ENCODE measurements at places on chromosomes 11 and 22.

- H3K4me3 ChIP-seq, result no peak overlapping the region
- DNase-seq, result no peak
- H3K27ac ChIP-seq, result no peak overlapping the region
- H3K27me3 ChIP-seq, result no peaks in the 10 kb centered on the region
- H3K4me1 ChIP-seq, result no peaks in the 10 kb centered on the region
- H3K36me3 ChIP-seq, result no peaks in the 10 kb centered on the region
Observed at GRCh38 chr11:119919656-119920055, 190.7 kb upstream of the NECTIN1 start.

DNA sequence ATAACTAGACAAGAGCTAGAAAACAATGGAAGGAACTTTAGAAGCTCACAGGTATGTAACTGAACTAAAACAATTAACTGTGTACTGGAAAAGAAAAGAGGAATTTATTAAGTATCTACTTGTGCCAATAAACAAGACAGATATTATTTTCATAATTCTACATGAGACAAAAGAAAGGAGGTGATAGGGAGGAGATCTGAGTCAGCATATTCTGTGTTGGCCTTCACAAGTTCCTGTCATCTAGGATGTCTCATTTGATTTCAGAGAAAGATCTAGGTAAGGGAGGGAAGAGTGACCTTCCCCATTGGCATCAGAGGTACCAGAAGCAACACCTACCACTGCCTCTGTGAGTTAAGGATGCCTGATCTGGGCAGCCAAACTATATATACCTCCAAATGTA is 34.8 kb upstream of the TEAD1 start:
- H3K27me3 ChIP-seq, result no peaks in the 10 kb centered on the region
- no peak overlapping the region for H3K27ac ChIP-seq

GRCh38 chr11:16935518-16936302 is 78.5 kb downstream of the PLEKHA7 start:
- peak; percentile 6 for DNase-seq
- no peaks in the 10 kb centered on the region for H3K36me3 ChIP-seq
- no peak overlapping the region for H3K27ac ChIP-seq
- H3K27me3 ChIP-seq, result no peaks in the 10 kb centered on the region
- H3K4me1 ChIP-seq, result no peaks in the 10 kb centered on the region

GRCh38 chr11:106101370-106101769 is 23.9 kb downstream of the AASDHPPT start:
- H3K36me3 ChIP-seq, result peaks cover 5% of the 10 kb centered on the region
- no peak overlapping the region for H3K4me3 ChIP-seq
- H3K4me1 ChIP-seq, result no peaks in the 10 kb centered on the region

DNA sequence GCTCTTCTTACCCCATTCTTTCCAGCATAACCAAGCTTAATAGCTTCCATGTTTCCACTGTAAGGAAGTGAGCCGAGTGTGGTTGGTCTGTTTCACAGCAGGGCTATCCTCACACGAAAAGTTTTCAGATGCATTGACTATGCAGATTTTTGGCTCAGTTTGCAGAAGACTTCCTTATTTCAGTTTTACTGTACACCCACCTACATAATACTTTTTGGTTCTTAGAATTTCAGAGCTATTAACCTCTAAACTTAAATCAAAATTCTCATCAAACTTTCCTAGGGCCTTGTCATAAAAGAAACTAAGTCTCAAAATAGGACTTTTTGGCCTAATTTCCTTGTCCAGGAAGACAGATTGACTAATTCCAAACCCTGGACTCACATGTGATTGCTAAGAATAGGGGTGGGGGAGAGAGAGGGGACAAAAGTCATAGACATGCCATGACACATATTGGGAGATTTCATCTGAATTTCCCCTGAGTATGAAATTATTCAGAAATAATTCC is 7.3 kb upstream of the EHF start:
- no peak overlapping the region for H3K27ac ChIP-seq
- H3K27me3 ChIP-seq, result no peaks in the 10 kb centered on the region
- no peaks in the 10 kb centered on the region for H3K36me3 ChIP-seq
- H3K4me1 ChIP-seq, result no peaks in the 10 kb centered on the region
- no peak overlapping the region for H3K4me3 ChIP-seq
- DNase-seq, result no peak

GRCh38 chr11:110852921-110853490 is 140.8 kb upstream of the ARHGAP20 start:
- no peak for DNase-seq
- H3K27ac ChIP-seq, result no peak overlapping the region
- no peaks in the 10 kb centered on the region for H3K27me3 ChIP-seq
- no peaks in the 10 kb centered on the region for H3K4me1 ChIP-seq
- H3K4me3 ChIP-seq, result no peak overlapping the region
- H3K36me3 ChIP-seq, result no peaks in the 10 kb centered on the region

GRCh38 chr22:44291265-44291664 is 21.5 kb downstream of the SHISAL1 start:
- H3K27me3 ChIP-seq, result no peaks in the 10 kb centered on the region
- H3K27ac ChIP-seq, result no peak overlapping the region
- no peaks in the 10 kb centered on the region for H3K36me3 ChIP-seq
- no peak overlapping the region for H3K4me3 ChIP-seq

DNA sequence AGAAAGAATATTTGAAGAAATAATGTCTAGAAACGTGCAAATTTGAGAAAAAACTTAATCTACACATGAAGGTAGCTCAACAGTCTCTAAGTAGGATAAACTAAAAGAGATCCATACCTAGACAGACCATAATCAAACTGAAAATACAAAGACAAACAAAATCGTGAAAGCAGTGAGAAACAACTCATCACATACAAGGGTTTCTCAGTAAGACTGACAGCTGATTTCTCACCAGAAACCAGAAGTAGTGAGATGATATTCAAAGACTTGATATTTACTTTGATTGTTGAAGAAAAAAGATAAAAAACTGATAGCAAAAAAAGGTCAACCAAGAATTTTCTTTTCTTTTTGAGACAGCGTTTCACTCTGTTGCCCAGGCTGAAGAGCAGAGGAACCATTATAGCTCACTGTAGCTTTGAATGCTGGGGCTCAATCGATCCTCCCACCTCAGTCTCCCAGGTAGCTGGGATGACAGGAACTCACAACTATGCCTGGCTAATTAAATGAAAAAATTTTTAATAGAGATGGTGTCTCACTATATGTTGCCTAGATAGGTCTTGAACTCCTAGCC is 17.4 kb downstream of the NPAT start:
- H3K27ac ChIP-seq, result no peak overlapping the region
- H3K4me1 ChIP-seq, result no peaks in the 10 kb centered on the region
- no peak overlapping the region for H3K4me3 ChIP-seq
- DNase-seq, result no peak

DNA sequence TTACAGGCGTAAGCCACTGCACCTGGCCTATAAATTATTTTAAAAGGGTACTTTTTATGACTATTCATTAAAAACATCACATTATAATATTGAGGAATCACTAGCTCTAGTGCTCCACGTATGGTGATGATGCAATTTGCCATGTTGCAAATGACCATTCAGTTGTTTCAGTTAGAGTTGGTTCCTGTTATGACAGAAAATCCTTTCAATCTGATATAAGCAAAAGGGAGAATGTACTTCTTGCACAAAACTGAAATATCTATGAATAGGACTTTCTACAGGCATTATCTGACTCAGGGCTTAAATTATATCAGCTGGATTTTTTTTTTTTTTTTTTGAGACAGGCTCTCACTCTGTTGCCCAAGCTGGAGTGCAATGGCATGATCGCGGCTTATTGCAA is 45.6 kb upstream of the RRM1 start:
- DNase-seq, result no peak
- H3K36me3 ChIP-seq, result no peaks in the 10 kb centered on the region
- H3K27ac ChIP-seq, result no peak overlapping the region
- no peaks in the 10 kb centered on the region for H3K27me3 ChIP-seq
- H3K4me1 ChIP-seq, result no peaks in the 10 kb centered on the region

- DNase-seq, result no peak
- no peak overlapping the region for H3K27ac ChIP-seq
- no peaks in the 10 kb centered on the region for H3K27me3 ChIP-seq
- no peaks in the 10 kb centered on the region for H3K36me3 ChIP-seq
- H3K4me3 ChIP-seq, result no peak overlapping the region
Observed at GRCh38 chr11:99918761-99919160, 768.3 kb upstream of the ARHGAP42 start.

GRCh38 chr11:65290448-65291165 is 24.1 kb upstream of the CDC42EP2 start:
- no peak overlapping the region for H3K4me3 ChIP-seq
- H3K27ac ChIP-seq, result no peak overlapping the region
- H3K36me3 ChIP-seq, result peaks cover 79% of the 10 kb centered on the region
- H3K4me1 ChIP-seq, result no peaks in the 10 kb centered on the region

- no peaks in the 10 kb centered on the region for H3K27me3 ChIP-seq
- H3K27ac ChIP-seq, result no peak overlapping the region
- H3K36me3 ChIP-seq, result no peaks in the 10 kb centered on the region
Observed at GRCh38 chr11:70710601-70711000, 312.3 kb downstream of the CTTN start.

DNA sequence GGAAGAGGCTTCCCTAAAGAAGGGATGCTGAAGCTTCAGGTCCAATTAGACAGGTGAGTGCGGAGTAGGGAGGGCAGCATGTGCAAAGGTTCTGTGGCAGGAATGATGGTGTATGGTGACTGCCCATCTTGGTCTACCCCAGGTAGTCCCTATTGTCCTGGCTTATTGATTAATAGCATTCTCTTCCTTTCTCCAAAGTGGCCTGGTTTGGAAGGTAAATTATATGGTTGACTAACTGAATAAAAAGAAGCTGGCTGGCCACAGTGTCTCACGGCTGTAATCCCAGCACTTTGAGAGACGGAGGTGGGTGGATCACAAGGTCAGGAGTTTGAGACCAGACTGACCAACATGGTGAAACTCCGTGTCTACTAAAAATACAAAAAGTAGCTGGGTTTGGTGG is 230.5 kb downstream of the MIAT start:
- H3K27ac ChIP-seq, result no peak overlapping the region
- H3K4me3 ChIP-seq, result no peak overlapping the region
- no peak for DNase-seq
- H3K27me3 ChIP-seq, result no peaks in the 10 kb centered on the region
- peaks cover 5% of the 10 kb centered on the region for H3K36me3 ChIP-seq
- no peaks in the 10 kb centered on the region for H3K4me1 ChIP-seq

DNA sequence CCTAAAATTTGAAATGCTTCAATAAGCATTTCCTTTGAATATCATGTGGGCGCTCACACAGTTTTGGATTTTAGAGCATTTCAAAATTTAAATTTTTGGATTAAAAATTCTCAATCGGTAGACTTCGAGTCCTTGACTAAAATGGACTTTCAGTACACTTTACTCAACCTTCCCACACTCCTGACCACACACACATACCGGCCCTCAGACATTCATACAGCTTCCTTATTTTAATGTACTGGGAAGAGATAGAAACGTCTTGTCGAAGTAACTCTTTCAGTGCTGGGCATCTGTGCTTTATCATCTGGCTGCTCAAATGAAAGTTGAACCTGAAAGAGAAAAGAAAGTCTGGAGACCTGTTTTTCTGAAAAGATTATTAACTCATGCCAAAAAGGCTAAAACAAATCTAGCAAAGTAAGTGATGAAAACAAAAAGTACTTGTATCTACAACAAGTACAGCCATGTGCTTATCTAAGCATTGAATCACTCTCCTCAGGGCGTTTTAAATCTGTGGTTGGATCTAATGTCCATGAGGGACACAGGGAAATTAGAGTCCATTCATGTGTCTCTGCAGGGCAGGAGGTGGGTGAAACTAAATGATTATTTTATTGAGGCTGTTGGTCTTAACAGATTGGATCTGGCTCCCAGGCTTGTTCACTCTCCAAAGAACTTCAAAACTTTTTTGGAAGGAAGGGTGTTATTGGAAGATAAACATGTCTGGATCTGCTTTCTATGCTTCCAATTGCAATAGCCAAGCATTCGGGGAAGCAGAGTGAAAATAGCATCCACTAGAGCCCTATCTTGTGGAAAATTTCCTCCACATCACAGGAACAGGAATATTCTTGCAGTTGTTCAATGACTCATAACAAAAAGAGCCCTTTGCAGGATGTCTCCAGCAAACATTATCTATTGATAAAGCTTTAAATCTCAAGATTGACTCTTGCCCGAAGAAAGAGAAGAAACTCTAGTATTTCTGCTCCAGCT is 47.0 kb downstream of the CARD18 start:
- no peak overlapping the region for H3K27ac ChIP-seq
- no peaks in the 10 kb centered on the region for H3K4me1 ChIP-seq
- H3K27me3 ChIP-seq, result no peaks in the 10 kb centered on the region
- no peaks in the 10 kb centered on the region for H3K36me3 ChIP-seq

- DNase-seq, result peak; percentile 22
- peaks cover 11% of the 10 kb centered on the region for H3K36me3 ChIP-seq
- H3K27me3 ChIP-seq, result no peaks in the 10 kb centered on the region
- peak overlapping the region; percentile 92 for H3K27ac ChIP-seq
- peak overlapping the region; percentile 83 for H3K4me3 ChIP-seq
Observed at GRCh38 chr22:31496735-31497146, 405 bp downstream of the SFI1 start.

DNA sequence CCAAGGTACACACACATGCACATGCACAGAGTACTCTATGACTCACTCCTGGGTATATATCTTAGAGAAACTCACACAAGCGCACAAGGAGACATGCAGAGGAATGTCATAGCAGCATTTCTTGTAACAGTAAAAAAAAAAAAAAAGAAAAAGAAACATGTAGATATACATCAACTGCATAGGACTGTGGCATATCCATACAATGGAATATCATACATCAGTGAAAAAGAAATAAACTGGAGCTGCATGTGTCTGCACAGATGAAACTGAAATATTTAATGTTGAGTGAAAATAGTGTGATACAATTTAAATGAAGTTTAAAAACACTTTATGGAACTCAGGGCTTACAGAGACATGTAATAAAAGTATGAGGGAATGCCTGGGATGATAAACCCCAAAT is 46.4 kb downstream of the SYT13 start:
- no peak overlapping the region for H3K4me3 ChIP-seq
- DNase-seq, result no peak
- no peaks in the 10 kb centered on the region for H3K36me3 ChIP-seq

- H3K27ac ChIP-seq, result no peak overlapping the region
- H3K4me3 ChIP-seq, result no peak overlapping the region
- DNase-seq, result no peak
- no peaks in the 10 kb centered on the region for H3K36me3 ChIP-seq
Observed at GRCh38 chr11:86736291-86737143, 63.8 kb upstream of the PRSS23 start.

DNA sequence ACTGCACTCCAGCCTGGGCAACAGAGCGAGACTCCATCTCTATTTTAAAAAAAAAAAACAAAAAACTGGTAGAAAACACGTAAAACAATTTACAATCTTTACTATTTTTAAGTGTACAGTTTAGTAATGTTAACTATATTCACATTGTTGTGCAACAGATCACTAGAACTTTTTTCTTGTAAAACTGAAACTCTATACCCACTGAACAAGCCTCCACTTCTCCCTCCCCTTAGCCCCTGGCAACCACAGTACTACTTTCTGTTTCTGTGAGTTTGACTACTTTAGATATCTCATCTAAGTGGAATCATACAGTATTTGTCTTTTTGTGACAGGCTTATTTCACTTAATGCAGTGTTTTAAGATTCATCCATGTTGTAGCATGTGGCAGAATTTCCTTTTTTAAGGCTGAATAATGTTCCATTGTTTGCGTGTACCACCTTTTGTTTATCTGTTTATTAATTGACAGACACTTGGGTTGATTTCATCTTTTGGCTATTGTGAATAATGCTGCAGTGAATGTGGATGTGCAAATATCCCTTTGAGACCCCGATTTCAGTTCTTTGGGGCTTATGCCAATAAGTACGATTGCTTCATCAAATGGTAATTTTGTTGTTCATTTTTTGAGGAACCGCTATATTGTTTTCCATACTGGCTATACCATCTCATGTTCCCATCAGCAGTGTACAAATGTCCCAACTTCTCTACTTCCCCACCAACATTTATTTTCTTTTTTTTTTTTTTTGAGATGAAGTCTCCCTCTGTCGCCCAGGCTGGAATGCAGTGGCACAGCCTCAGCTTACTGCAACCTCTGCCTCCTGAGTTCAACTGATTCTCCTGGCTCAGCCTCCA is 11.0 kb downstream of the DDB2 start:
- H3K27ac ChIP-seq, result no peak overlapping the region
- H3K27me3 ChIP-seq, result no peaks in the 10 kb centered on the region
- no peaks in the 10 kb centered on the region for H3K4me1 ChIP-seq
- H3K4me3 ChIP-seq, result no peak overlapping the region
